ENCODE measurements at places on chromosomes 1 and 21.

DNA sequence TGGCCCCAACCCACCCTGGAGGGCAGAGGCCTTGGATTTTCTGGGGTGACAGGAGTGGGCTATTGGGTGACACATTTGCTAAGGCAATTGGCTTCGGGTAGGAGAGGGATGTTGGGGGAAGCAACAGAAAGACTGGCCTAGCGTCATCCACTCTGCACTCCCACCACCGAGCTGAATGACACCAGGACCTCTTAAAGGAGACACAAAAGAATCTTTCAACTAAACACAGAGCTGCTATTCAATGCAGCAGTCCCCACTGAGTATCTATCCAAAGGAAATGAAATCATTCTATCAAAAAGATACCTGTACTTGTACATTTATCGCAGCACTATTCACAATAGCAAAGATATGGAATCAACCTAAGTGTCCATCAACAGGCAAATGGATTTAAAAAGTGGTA lies 6.2 kb downstream of the TFF2 start:
- DNase-seq, result no peak

- DNase-seq, result no peak
These were observed 522.9 kb downstream of the LRRIQ3 start for GRCh38 chr1:73674945-73675561.

DNA sequence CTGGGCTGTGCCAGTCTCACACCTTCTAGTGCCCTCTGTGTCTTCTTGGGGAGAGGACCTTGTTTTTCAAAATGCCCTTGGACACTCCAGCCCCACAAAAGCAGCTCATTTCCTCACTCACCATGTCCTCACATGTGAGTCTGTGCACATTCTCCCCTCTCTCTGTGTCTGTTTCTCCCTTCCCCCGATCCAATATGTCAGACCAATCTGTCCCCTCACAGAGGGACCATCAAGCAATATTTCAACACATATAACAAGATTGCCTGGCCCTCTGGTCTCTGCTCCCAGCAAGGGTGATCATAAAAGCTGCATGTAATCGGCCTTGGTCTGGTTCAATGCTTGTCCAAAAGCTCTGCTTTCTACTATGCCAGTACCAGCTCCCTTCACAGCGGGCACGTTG lies 261.2 kb downstream of the MATN1 start:
- no peak for DNase-seq

DNA sequence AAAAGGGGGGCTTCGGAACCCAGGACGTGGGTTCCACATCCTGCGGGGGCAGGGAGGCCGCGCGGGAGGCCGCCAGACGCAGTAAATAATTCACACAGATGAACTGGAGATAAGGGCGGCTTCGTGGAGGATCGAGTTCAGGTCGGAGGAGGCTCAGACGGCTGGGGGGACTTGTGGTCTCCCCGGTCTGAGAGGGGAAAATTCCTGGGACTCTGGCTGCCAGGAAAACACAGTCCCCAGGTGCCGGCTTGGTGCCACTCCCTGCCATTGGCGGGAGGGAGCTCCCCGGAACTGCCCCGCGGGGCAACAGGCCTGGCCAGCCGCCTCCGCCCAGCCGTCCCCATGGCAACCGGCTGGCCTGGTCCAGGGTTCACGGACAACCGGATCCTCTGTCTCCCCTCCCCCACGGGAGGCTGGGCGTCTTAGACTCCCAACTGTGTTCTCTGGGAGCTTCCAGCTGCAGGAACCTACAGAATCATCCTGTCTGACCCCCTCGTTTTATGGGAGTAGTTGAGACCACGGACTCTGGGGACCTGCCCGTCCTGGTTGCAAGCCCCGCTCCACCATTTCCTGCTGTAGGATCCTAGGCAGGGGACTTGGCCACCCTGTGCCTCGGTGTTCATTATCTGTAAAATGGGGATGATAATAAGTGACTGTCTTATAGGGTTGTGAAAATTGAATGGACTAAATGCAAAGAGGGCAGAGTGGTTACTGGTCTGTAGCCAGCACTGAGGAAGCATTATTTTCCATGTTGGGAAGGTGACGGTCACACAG lies 9.6 kb downstream of the CAMK2N1 start:
- no peak for DNase-seq

- DNase-seq, result no peak
These were observed 97.4 kb upstream of the EDEM3 start for GRCh38 chr1:184851822-184852746.

DNA sequence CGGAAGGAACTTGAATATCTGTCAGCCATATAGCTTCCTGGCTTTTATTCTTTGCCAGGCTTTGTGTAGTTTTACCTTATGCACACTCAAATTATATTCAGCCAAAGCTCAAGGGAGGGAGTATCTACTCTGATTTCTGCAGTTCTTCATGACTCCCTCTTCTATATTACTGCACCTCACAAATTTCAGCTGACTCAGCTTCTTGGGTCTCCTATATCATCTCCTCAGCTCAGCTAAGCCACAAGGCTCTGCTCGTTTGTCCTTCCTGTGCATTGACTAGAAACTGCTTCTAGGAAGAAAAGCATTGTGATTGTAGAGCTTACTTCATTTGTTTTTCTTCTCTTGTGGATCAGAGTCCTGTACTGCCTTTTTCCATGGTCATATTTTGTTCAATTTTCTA lies 37.4 kb downstream of the BTBD8 start:
- no peak for DNase-seq

GRCh38 chr1:91600431-91601337 lies 100.0 kb downstream of the CDC7 start:
- no peak for DNase-seq

DNA sequence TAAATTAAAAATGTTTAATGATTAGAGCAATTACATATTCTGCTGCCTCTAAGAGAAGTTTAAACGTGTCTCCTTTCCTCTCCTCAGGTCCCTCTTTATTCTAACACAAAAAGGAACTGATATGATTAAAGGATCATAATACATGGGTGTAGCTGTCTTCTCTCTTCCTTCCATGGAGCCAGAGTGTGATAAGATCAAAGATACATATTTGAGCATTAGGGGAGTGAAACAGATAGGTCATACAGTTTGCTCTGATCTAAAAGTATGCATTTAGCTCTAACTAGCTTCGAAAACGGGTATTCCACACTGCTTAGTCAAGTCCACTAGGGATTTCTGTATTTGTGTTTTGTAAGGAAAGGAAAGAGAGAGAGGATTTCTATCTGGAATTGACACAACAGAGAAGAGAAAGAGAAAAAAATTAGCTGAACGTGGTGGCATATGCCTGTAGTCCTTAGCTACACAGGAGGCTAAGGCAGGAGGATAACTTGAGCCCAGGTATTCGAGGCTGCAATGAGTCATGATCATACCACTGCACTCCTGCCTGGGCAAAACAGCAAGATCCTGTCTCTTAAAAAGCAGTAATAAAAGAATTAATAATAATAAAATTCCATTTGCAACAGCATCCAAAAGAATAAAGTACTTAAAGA lies 63.1 kb downstream of the CDC42BPA start:
- no peak for DNase-seq

DNA sequence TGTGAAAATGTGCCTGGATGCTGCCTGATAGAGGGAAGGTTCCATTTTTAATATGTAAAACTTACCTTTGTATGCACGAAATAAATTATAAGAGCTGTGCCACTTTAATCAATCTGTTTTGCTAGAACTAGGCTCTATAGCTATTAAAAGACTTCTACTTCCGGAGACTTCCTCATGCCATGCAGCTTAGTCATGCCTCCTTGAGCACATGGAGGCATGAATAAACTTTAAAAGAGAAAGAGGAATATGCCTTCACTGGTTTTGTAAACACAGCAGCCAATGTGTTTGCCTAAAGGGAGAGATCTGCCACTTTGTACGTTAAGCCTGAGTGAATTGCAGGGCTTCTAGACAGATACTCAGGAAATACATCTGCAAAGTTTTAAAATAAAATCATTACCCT lies 604.6 kb downstream of the LRRIQ3 start:
- DNase-seq, result no peak

DNA sequence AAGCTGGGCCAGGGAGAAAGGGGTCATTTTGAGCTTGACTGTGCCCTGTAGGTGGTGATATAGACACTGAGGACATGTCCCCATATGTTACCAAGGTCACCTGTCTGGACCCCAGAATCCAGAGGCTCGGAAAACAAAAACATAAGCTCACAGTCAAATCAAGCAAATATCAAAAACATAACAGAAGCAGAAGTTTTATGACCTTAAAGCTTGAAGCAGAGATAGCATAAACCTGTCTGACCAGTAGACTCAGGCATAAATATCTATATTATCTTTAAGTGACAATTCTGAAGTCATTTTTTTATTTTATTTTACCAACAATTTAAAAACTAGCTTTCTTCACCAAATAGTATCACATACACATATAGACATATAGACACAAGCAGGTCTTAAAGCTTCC lies 32.8 kb upstream of the RHOU start:
- no peak for DNase-seq

DNA sequence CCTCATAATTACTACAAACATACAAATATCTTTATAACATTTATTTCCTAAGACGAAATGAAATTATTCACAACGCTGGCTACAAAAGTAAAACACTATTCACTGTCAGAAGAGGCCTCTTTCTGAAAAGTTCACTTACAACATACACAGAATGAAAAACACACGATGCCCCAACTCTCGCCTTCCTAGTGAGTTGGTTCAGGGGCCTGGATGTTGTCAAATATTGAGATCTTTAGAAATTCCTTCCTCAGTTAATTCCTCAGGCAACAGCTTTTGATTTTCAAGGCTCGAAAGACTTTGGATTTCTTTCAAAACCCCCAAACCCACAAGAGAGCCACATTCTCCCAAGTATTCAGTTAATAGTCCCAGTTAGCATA lies 14.2 kb upstream of the KCNE1 start:
- DNase-seq, result no peak

DNA sequence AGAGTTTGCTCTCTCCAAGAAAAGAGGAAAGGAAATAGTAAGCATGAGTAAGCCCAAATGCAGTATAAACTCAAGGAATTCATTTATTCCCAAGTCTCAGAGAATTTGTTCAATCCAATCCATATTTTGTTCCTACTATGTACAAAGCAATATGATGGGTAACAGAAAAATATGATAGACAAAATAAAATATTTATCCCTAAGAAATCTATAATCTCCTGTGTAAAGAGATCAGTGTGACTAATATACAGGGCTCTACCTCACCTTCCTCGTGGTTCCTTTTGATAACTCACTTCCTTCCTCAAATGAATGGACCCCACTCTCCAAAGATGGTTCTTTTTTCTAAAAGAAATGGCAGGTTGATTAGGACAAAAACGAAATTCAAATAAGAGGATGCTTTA lies 7.6 kb downstream of the CLSPN start:
- no peak for DNase-seq

DNA sequence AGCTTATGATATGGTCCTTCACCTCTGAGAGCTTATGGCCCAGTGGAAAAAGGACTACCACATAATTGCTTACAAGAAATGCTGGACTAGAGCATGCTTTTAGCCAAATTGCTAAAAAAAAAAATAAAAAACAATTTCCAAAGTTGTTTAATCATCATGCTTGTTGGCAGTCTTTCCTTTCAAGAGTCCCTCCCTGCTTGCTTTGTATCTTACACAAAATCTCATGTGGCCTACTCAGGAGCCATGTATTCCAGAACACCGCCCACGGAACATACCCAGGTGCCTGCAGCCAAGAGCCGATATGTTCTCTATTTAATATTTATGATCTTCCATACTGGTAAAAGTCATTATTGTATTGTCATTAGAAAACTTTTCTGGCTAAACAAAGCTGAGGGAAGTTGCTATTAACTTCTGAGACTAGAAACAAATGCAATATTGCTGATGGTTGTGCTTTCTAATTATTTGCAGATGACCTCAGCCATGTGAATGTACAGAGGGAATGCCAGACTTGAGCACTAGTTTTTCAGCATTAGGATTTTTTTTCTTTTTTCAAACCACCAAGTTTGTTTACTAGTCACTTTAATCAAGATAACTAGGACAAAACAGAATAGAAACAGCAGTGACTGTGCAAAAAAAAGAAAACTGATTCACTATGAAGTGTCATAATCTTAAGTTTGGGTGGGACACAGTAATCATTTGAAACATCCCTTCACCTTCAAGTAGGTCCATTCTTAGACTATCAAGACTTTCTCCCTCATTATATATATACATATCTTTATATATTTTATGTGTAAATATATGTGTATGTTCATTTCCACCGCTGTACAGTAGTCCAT lies 129.3 kb upstream of the GORAB start:
- no peak for DNase-seq

GRCh38 chr21:30733026-30733425 lies 14.0 kb downstream of the KRTAP21-2 start:
- no peak for DNase-seq

DNA sequence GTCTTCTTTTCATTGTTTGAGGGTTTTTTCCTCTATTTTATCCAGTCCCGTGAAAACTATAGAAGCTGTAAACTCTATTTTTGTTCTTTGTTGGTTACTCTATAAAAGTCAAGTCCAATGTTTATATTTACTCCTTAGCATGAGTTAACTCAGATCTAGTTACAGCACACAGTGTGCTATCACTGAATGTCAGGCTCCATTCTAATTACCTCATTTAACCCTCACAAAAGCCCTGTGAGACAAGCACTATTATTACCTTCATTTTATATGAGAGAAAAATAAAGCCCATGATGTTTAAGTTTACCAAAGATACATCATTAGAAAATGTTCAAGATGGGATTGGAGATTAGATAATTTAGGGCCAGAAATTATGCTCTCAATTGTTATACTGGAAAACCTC lies 251.4 kb upstream of the SNX7 start:
- no peak for DNase-seq

DNA sequence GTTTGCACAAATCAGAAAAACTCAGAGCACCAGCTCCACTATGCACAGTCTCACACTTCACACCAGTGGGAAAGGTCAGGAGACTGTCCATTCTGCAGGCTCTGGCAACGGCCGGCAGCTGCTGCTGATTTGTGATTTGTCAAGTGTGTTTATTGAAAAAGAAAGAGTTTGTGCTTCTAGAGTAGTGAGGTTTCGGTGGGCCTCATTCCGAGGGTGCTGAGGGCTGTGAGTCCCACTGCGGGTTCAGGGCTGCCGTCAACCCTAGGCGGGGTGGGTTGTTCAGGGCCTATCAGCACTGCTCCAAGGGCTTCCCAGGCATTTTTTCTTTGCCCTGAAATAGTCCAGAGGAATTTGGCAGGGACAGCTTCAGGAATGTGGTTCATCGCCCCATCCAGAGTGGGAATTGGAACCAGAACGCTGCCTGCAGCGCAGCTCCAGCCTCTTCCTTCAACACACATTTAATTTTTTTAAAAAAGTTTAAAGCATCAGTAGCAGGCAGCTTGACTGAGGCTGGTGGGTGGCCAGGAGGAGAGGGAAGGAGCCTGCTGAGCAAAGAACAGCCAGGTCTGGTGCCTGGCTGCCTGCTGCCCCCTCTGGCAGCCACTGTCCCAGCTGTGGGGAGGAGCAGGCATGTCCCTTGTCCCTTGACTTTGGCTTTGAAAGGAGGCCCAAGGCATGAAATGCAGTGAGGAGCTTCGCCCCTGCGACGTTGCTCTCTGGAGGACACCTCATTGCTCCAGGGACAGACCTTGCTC lies 19.7 kb downstream of the STUM start:
- DNase-seq, result no peak

- DNase-seq, result no peak
These were observed 2.8 kb downstream of the S100A10 start for GRCh38 chr1:151990856-151991198.

DNA sequence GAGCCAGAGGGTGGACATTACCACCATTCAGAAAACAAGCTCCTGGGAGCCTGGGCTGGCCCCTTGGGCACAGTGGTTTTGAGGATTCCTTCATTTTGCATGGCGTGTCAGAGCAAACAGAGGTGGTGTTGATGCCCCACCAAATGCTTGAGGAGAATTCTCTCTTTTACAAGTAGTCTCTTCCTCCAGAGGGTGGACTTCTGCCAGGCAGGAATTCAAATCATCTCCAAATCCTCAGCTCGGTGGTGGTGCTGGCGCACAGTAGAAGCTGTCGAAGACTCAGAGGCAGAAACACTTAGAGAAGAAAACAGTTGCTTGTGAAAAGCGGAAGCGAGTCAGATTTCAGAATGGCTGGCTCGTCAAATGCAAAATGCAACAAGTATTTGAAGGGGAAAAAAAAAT lies 3.4 kb upstream of the CHI3L1 start:
- no peak for DNase-seq
